ENCODE measurements at places on chromosomes 3 and 15.
A peak's percentile ranks its signal among the peaks of the same experiment; 100 is the strongest.

DNA sequence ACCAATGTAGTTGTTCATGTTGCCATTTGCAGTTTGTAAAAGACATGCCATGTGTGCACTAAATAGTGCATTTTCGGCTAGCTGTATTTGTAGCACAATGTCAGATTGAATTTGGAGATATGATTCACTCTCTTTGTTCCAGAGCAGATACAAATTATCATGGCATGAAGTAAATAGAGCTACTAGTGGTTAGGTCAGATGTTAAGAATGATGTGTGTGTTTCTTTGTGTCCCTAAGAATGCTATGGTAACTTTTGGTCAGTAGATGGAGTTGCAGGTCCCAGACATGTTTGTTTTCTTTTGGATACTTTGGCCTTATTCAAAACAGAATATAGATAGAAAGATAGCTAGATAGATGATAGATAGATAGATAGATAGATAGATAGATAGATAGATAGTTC, 595.8 kb downstream of the NLGN1 start:
- DNase-seq, result peak; percentile 29

DNA sequence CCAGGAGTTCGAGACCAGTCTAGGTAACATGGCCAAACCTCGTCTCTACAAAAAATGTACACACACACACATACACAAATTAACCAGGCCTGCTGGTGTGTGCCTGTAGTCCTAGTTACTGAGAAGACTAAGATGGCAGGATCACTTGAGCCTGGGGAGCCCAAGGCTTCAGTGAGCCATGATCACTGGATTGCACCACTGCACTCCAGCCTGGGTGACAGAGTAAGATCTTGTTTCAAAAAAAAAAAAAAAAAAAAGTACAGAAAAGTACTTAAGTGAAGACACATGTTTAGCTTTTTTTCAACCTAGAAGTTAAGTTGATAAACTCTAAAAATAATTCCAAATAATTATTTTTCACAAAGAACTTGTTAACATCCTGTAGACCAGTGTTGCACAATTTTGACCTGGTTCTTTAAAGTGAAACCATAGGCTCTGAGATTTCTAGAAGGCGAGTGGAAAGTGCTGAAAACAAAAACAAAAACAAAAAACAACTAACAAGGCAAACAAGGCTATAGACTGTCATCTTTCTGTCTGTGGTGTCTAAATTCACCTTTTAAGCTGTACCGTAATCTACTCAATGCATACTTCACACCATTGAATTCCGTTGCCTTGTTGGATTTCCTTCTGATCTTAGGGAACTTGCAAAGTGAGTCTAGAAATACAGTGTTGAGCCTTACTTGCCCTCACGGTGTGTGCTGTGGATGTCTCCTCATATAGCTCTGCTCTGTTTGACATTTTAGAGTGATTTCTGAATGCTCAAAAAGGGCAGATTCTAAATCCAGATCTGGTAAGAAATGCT, 63.5 kb downstream of the CHST2 start:
- DNase-seq, result no peak

DNA sequence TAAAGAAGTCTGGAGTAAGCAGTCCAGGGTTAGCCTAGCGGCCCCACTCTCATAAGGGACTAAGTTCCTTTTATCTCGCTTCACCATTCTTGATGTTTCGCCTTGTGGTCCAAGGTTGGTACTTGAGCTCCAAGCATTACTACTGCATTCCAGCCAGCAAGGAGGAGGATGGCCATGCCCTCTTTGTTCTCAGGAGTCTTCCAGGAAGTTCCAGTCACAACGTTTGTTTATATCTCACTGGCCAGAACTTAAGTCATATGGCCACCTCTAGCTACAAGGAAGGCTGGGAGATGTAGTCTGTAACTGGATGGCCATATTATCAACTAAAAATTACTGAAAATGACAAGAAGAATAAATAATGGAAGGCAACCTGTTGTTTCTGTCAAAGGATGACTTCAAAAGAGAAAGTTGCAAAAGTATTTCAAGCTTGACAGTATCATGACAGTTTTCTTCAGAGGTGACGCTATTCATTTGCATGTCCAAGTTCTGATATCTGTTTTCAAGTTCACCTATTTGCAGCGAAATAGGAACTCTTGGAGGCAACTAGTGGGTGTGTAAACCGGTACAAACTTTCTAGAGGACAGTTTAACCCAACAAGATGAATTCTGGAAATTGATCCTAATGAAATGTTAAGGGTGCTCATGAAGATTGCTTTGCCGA, 118.6 kb downstream of the PGPEP1L start:
- no peak for DNase-seq

DNA sequence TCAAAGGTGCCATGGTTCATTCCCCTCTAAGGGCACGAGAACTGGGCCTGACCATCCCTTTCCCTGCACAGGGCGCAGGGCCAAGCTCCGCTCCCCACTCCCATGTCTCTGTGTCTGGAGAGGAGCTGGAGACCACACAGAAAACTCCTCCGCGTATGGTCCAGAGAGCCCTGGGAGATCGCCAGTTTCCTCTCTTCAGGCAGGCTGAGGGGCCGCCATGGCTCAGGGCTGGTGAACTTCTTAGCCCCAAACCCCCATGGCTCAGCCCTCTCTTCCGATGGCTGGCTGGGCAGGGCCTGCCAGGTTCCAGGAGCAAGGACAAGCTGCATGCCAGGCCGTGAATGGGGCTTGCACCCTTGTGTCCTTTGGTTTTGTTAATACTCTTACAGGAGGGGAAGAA, 52.9 kb downstream of the EXOG start:
- no peak for DNase-seq

All from fibroblast of skin of left quadriceps (primary cell).